ENCODE measurements at places on chromosomes 3 and 15.

- no peak for DNase-seq
Measured at GRCh38 chr3:179186426-179186825, 38.3 kb downstream of the PIK3CA start.

GRCh38 chr3:100108464-100109079 lies 5.7 kb downstream of the FILIP1L start:
- no peak for DNase-seq

GRCh38 chr15:48546296-48546695 lies 99.2 kb downstream of the FBN1 start:
- no peak for DNase-seq

DNA sequence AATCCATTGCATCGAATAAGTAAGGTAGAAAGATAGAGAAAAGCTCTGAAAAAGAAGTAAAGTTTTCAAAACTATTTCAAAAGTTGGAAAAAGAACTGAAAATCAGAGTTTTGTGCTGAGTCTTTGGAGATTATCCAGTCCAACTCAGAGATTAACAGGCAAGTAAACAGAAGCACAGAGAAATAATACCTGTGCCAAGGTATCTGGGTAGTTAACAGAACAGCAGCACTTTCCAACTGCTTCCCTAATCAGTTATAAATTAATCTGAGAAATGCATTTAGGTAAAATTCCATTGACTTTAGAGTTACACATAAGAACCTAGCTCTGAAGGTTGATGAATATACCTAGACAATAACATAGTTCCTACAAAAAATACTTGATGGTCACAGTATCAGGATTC lies 355.3 kb downstream of the TBC1D5 start:
- DNase-seq = no peak

DNA sequence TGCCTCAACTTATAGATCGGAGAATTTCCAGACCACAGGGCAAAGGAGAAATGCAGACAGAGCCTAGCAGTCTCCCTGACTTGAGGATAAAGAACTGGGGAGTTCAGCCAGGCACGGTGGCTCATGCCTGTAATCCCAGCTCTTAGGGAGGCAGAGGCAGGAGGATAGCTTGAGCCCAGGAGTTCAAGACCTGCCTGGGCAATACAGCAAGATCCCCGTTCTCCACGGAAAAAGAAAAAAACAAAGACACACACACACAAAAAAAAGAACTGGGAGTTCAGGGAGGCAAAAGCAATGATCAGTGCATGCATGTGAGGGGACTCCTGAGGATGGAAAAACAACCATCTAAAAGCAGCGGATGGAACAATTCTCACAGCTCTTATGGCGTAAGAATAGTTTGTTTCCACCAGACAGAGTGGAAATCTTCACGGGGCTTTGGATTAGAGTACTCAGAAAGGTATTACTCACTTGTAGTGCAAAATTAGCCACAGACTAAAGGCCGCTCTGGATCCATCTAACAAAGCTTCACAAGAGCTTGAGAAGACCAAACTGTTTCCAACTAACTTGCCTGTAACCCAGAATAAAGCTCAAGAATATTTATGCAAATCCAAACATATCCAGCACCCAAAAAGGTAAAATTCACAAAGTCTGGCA lies 16.3 kb downstream of the SEC11A start:
- DNase-seq = no peak

DNA sequence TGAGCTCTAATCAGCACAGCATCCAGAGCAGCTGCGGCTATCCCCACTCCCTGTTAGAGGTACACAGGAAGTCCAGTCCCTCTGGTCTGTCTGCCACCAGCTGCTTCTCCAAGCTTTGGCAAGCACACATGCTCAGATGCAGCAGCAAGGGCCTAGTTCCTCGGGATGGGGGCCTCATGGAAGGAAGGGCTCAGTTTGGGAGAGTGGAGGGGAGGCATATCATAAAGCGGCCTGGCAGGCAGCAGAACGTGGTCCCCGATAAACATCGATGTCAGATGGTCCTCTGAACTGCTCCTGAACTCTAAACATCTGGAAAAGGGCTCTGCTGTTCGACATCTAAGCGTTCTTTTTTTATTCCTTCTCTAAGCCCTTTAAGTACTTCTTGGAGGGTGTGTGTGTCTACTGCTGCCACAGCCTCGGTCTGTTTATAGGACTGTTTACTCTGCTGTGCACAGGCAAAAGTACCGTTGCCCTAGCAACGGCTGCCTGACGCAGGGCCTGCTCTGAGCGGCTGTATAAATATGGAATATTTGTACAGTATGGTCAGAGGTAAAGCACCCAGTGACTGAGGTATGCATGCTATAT lies 74.6 kb downstream of the PRICKLE2 start:
- peak; percentile 80 for DNase-seq

DNA sequence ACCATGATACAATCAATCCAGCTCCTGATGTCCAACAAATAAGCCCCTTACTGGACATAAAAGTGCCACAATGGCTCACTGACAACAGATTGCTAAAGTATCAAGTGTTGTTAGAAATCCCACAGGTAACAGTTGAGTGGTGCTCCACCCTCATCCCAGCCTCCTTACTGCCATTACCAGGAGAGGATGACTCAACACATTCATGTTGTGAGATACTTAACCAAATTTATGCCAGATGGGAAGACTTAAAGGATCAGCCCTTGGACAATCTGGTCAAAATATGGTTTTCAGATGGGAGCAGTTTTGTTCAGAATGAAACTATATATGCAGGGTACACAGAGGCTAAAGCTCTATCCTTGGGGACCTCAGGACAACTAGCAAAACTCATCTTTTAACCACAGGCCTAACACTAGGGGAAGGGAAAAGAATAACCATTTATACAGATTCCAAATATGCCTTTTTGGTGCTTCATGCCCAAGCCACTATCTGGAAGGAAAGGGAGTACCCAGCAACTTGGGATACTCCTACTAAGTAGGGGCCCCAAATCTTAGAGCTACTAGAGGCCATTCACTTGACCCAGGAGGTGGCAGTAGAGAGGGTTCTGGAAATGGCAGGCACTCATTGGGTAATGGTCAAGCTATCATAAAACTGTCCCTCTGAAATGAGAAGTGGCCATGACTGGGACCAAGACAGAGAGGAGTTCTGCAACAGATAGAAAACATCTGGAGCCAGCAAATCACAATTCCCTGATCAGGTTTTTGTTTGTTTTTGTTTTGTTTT lies 6.9 kb upstream of the ZNF662 start:
- DNase-seq = no peak

- DNase-seq = no peak
Measured at GRCh38 chr3:132167870-132168269, 133.1 kb upstream of the CPNE4 start.

- no peak for DNase-seq
Measured at GRCh38 chr3:195042743-195043606, 228.0 kb downstream of the XXYLT1 start.

GRCh38 chr3:58986654-58987053 lies 63.2 kb downstream of the CFAP20DC start:
- DNase-seq = no peak

DNA sequence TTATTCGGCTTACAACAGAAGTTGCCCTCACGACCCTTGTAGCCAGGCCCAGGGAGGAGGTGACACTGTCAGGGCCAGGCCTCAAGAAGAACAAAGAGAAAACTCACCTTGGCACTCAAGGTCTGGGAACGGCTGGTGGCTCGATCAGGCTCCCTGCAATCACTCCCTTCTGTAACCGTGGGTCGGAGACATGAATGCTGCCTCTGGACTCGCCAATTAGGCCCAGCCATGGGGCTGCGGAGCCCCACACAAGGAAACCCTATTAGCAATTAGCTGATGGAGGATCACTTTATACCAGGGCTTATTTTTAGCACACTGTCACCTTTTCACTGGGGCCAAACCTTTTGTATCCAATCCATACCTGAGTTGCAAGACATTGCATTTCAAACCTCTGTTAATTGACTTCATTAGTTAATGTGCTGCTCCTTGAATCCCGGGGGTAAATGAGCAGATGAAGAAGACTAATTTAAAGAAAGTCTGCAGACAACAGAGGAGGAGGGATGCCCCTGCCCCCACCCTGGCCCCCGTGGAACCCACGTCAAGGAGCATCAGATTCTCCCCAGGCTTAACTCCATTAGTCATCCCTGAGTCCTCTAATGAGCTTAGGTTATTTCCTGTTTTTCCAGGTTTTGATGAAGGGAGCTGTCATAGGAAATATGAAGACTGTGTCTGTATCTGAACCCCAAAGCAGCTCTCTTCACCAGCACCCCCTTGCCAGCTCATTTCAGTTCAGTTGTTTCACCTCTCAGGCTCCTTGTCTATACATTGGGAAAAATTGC lies 255.3 kb downstream of the RORA start:
- DNase-seq = peak; percentile 63
